AML-193 (cell line): ENCODE measurements at places on chromosomes 11 and 22.

DNA sequence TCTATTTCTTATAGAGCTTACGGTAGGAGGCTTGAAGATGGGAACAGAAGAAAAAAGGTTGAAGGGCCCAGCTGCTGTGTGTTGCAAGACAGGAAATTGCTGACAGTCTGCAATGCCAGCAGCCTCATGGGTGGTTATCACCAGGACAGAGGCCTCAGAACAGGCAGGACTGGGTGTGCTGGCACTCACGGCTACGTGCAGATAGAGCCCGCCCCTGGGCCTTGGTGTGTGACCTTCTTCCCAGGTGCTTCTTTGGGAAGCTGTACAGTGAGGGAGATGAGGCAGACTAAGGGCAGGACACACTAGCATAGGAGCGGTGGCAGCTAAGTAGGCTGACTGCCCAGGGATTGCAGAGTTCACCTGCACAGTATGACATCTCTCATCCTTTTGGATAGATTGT is 12.6 kb downstream of the PRAME start:
- peak; percentile 84 for DNase-seq

DNA sequence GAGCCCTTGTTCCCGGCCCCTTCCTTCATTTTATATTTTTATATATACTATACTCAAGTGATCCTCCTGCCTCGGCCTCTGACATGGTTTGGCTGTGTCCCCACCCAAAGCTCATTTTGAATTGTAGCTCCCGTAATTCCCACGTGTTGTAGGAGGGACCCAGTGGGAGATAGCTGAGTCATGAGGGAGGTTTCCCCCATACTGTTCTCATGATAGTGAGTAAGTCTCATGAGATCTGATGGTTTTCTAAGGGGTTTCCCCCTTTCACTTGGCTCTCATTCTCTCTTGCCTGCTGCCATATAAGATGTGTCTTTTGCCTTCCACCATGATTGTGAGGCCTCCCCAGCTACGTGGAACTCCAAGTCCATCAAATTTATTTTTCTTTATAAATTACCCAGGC is 7.2 kb upstream of the ZNF280A start:
- DNase-seq: no peak

GRCh38 chr22:36738416-36739020 is 35.0 kb upstream of the CACNG2 start:
- DNase-seq: no peak

DNA sequence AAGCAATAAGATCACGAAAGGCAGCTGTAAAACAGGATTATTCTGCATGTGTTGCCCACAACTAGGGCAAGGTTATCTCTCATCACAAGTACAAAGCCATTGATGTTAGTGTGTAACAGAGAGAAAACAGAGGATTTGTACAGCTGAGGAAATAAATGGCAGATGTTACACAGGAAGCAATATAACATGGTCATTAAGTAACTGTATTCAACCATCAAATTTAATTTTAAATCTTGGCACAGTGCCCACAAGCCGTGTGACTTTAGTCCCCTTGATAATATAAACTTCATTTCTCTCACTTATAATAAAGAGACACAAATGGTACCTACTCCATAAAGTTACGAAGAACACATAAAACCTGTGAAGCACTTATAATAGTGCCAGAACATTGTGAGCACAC is 17.3 kb downstream of the OR51E2 start:
- DNase-seq: no peak

GRCh38 chr22:45218976-45219375 is 21.7 kb downstream of the KIAA0930 start:
- DNase-seq: no peak

DNA sequence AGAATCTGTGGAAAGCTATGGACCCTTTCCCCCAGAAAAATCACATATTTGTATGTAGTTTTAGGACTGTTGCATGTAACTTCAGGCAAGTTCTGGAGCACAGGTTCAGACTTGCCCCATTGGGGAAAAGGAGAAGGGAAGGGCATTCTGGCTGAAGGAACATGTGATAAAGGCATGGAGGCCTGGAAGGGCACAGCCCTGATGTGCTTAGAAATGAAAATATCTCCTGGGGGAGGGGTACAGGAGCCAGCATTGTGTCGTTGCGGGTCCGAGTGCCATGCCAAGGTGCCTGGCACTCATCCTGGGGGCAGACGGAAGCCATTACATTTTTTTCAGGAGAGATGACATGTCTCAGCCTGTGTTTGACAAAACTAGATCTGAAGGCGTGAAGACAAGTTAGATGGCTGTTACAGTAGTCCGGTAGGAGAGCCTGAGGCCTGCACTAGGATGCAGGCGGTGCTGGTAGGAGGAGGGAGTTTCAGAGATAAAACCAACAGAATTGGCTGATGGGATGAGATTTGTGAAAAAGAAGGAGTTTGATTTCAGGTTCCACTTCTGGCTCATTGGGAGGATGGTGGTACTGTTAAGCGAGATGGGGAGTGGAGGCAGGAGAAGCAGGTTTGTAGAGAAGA is 96.9 kb downstream of the TEAD1 start:
- DNase-seq: no peak
